ENCODE measurements at places on chromosomes 3 and 15. TPM values are rescaled to one million over a fixed set of nuclear protein-coding genes. Genes with fewer than 3 reads are reported as not detected.

- no peak for DNase-seq
Observed at GRCh38 chr3:159196359-159196758, 394.5 kb downstream of the MFSD1 start.

- DNase-seq = peak; percentile 86
Observed at GRCh38 chr3:127672429-127673190, at the start of gene ABTB1. TSS of gene ABTB1 (plus strand) at chr3:127672952. CDS start at chr3:127673026, 74 bp downstream.

GRCh38 chr3:101888653-101889052, 39.3 kb downstream of the NFKBIZ start:
- DNase-seq = no peak

The CNTN6 gene
- total RNA-seq = not detected

- DNase-seq = peak; percentile 86
Observed at GRCh38 chr3:197002701-197003454, 26.7 kb downstream of the MELTF start.

The SACM1L gene
- 62.5 TPM for total RNA-seq

The NUTM1 gene
- not detected for total RNA-seq

The GP5 gene
- total RNA-seq = 6.1 TPM

DNA sequence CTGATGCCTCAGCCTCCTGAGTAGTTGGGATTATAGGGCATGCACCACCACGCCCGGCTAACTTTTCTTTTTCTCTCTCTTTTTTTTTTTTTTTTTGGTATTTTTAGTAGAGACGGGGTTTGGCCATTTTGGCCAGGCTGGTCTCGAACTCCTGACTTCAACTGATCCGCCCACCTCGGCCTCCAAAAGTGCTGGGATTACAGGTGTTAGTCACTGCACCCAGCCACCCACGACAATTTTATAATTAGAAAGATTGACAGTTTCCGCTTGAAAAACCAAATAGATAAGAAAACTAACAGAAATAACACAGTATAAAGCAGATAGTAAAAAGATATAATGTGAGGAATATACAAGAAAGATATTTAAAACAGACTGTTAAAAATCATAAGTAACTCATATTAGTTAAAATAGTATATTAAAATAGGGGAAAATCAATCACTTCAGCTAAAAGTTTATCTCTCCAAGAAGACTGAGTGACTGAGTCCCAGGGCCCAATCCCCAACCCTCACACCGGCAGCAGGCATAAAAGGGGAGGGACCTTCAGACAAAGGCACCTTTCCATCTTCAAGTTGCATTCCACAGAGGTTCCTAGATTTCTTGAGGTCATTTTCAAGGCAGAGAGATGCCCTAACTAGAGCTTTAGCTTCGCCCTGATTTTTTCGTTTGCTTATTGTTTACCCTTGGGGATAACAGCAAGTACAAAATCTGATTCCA, 1.4 kb upstream of the WHAMM start:
- no peak for DNase-seq
